ENCODE measurements at places on chromosomes 16 and 17.

GRCh38 chr16:75022567-75022966 is 23.7 kb downstream of the ZNRF1 start:
- DNase-seq: no peak

DNA sequence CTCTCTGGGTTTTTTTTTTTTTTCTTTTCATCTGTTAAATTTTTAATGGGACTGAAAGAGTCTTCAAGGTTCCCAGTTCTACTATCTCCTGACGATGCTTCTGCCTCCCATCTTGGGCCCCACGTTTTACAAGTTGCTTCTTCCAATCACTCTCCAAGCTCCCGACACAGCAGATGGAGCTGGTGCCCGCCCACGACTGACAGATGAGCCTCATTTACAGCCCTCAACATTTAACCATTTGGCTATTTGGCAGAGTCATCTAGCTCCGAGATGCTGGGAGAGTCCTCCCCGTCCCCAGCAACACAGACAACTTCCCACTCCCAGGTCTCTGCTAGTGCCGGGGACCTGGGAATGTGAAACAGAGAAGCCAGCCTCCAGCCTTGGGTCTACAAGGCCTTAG is 276.9 kb downstream of the SHISA9 start:
- DNase-seq: no peak

DNA sequence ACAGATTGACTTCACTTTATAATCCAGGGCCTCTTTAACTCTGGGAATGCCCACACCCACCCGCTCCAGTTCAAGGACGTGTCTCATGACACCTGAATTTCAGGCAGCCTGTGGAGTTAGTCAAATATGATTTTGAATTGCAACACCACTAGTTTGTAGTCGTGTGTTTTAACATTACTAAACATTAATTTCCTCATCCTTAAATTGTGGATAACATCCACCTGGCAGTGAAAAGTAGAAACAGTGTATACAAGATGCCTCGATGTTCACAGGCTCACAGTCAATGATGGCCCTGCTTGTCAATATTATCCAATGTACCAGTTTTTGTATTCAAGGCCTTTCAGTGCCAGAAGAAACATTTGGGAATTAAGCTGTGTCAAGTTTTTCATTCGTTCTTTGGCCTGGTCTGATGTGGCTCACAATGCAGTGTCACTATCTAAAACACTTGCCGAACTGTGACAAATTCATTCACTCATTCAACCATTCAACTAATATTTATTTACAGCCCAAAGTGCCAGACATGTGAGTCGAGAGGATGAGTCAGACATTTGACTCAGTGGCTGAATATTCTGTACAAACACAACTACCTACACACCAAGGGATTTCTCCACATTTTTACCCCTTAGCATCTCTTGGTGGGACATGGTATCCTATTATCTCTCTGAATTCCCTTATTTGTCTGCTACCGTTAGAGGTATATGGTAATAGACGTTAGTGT is 1.4 kb downstream of the MEIOB start:
- no peak for DNase-seq

DNA sequence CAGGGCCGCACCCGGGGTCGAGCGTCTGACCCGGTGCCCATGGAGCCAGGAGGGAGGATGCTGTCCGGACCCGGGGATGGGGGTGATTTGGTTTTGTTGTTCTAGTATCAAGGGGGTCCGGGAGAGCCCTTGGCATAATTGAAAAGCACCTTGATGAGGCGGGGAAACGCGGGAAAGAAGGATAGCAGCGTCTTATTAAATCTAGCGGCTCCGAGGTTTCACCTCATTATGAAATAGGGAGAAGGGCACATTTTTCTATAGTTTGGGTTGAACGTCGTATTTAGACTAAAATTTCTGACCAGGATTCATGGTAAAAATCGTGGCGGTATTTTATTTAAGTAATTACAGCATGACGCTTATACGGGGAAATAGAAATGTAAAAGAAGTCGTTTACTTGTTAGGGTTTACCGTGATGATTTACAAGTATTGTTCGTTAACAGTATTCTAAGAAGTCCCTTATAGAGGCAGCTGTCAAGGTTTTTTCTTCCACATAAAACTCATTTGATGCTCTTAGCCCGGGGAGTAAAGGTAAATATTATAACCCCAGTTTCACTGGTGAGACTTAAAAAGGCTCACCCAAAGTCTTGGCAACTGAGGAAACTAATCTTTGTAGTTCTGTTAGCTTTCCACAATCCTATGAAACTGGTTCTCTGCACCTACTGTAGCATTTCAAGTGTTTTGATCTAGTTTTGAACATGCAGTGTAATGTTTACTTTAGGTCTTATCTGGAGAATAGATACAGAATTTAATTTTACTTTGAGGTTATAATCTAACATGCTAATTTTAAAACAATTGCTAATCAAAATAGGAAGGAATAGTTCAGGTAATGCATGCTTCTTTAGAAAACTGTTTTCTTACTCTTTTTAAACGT is 756 bp downstream of the LUC7L3 start:
- DNase-seq: no peak
